ENCODE measurements at places on chromosomes 13 and 19. TPM values are rescaled to one million over a fixed set of nuclear protein-coding genes. Genes with fewer than 3 reads are reported as not detected.

Gene PGPEP1
- total RNA-seq, result 23.7 TPM

DNA sequence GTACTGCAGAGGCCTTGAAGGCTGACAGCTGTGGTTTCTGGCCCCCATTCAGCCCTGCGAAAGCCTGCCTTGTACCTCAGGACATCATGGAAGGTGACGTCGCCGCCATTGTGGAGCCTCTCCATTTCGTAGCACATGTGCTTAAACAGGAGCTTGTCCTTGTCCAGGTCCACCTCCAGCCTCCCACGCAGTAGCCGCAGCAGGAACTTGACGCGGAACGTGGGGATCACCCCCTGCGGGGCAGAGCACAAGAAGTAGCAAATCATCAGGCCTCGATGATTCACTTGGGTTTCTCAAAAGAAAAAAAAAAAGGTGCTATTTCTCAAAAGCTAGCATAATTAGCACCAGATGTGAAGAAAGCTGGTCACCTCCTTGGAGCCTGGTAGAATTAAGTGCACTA, 351.0 kb downstream of the NALCN start:
- no peak for DNase-seq

DNA sequence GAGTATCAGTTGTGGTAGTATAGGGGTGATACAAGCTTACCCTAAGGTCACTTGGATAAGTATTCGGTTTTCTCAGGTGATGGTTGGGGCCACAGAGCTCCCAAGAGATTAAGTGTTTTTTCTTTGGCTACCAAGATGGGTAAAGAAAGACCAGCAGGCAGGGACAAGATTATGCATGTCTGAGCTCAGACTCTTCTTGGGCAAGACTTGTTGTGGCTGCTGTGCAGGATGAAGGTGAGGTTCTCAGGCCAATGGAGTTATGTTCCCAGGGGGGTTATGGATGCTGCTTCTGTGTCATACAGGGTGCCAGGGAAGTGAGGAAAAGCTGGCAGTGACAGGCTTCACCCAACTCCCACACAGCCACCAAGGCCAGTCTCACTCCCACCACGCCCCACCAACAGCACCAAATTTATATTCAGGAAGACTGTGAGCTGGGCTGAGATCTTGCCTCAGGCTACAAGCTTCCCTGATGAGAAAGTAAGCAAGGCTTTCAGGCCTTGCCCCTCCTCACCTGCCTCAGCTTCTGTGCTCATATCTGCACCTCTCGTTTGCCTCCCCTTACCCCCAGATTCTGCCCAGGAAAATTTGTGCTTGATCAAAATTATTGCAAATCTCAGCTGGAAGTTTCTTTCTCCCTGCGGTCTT, 511.8 kb upstream of the SLITRK1 start:
- no peak for DNase-seq

DNA sequence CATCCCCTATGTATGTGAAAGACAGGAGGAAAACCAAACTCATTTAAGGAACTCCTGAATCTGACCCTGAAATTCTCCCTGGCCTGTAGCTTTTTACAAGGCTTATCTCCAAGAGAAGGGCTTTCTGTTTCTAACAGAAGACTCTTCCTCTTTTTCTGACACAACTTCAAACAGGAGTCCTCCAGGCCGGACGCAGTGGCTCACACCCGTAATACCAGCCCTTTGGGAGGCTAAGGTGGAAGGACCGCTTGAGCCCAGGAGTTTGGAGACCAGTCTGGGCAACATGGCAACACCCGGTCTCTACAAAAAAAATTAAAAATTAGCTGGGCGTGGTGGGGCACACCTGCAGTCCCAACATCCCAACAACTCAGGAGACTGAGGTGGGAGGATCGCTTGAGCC, 41.9 kb downstream of the CARS2 start:
- no peak for DNase-seq

DNA sequence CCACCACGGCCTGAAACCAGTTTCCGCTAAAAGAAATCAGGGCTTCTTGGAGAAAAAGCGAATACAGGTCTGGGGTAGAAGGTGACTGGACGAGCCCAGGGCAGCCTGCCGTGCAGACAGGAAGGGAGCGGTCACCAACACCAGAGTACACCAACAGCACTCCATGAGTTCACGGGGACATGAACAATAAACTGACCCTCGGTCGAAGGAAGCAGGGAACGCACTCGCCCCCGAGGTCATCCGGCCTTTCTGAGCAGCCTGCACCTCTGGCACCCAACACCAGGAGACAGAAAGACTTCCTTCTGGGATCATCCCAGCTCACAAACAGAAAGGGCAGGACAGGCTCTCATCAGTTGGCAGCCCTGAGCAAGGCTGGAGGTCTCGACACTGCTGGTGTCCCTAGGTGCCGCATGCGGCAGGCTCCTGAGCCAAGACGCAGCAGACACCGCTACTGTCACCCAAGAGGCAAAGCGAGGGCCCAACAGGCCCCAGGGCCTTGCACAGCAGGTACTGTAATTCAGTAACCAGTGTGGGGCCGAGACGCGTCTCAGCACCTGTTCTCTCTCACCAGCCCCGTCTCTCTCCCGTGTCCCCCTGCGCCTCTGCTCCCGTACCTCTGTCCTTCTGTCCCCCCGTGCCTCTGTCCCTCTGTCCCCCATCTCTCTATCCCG, 18.0 kb downstream of the DCUN1D2 start:
- no peak for DNase-seq

- no peak for DNase-seq
Measured at GRCh38 chr19:38072776-38073750, 151.0 kb downstream of the DPF1 start.

- no peak for DNase-seq
Measured at GRCh38 chr19:54029930-54030490, 33.7 kb downstream of the VSTM1 start.

DNA sequence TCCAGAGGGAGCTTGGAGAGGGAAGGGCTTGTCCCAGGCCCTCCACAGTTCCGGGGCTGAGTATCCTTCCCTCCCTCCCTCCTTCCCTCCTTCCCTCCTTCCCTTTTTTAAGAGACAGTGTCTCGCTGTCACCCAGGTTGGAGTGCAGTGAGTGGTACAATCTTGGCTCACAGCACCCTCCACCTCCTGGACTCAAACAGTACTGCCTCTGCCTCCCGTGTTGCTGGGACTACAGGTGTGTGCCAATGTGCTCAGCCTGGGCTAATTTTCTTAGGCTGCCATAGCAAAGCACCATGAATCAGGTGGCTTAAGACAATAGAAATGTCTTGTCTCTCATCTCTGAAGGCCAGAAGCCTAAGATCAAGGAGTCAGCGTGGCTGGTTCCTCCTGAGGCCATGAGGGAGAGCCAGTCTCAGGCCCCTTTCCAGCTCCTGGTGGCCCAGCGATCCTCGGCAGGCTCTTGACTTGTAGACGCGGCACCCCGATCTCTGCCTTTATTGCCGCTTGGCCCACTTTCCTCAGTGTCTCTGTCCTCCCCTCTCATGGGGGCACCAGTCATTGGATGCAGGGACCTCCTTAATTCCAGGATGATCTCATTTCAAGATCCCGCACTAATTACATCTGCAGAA, 47.5 kb downstream of the CRTC1 start:
- DNase-seq, result no peak

- no peak for DNase-seq
Measured at GRCh38 chr19:49585023-49585422, 3.9 kb downstream of the PRRG2 start.

- DNase-seq, result no peak
Measured at GRCh38 chr13:30147421-30147820, 159.9 kb downstream of the KATNAL1 start.

DNA sequence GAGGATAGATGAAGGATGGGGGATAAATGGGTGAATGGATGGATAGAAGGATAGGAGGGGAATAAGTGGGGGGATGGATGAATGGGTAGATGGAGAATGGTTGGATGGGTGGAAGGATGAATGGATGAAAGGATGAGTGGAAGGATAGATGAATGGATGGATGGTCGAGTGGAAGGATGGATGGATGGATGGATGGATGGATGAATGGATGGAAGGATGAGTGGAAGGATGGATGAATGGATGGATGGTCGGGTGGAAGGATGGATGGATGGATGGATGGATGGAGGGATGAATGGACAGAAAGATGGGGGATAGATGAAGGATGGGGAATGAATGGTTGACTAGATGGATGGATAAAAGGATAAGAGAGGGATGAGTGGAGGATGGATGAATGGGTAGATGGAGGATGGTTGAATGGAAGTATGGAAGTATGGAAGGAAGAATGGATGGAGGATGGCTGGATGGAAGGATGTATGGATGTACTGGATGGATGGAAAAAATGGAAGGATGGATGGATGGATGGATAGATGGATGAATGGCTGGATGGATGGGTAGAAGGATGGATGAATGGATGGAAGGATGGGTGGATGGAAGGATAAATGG, 42.0 kb downstream of the FBN3 start:
- no peak for DNase-seq

DNA sequence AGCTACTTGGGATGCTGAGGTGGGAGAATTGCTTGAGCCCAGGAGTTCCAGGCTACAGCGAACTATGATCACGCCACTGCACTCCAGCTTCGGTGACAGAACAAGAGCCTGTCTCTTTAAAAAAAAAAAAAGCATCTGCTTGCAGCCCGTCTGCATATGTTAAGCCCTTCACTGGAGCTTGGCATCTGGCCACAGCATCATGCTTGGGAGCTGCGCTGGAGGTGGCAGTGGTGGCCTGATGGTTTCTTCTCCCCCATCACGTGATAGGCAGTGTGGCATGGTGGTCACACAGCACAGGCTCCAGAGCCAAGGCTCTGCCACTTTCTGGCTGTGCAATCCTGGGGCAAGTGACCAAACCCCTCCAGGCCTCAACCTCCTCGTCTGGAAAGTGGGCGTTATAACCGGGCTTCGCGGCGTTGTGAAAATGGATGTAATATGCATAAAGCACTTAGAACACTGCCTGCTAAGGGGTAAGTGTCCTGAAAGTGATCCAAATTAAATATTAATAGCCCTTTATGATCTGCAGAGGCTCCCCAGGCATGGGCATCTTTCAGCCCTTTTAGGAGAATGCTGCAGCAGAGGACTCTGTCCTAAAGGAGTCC, 24.4 kb downstream of the MARK4 start:
- no peak for DNase-seq

- DNase-seq, result no peak
Measured at GRCh38 chr13:23365652-23366051, 67.8 kb downstream of the SACS start.

GRCh38 chr19:18736415-18737336, 53.2 kb downstream of the CRTC1 start:
- DNase-seq, result no peak

GRCh38 chr13:93286047-93286446, 59.4 kb downstream of the GPC6 start:
- DNase-seq, result no peak
